ENCODE measurements at places on chromosomes 1 and 21.

- DNase-seq, result no peak
Observed at GRCh38 chr21:33286600-33287456, 20.7 kb downstream of the IL10RB start.

GRCh38 chr1:19187852-19188251 is 22.2 kb downstream of the UBR4 start:
- no peak for DNase-seq

DNA sequence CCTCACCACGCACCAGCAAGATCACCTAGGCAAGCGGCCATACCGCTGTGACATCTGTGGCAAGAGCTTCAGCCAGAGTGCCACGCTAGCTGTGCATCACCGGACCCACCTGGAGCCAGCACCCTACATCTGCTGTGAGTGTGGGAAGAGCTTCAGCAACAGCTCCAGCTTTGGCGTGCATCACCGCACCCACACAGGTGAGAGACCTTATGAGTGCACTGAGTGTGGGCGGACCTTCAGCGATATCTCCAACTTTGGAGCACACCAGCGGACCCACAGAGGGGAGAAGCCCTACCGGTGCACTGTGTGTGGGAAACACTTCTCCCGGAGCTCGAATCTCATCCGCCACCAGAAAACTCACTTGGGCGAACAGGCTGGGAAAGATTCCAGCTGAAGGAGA is 5.0 kb downstream of the ZNF691 start:
- DNase-seq, result no peak

DNA sequence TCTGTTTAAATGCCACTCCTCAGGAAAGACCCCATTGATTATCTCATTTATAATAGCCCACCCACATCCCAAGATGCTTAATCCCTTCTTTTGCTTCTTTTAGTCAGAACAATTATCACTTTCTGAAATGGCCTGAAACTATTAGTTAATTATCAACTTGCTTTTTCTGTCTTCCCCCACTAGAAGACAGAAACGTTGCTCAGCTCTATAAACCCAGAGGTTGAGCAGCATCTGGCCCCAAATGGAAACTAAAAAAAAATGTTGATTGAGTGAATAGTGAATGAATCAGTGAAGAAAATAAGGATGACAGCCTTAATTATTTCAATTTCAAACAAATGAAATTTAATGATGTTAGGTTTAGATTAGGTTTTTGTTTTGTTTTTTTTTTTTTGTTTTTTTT is 38.2 kb upstream of the PIGC start:
- DNase-seq, result no peak

GRCh38 chr1:78869136-78869535 is 137.4 kb downstream of the ADGRL4 start:
- no peak for DNase-seq

DNA sequence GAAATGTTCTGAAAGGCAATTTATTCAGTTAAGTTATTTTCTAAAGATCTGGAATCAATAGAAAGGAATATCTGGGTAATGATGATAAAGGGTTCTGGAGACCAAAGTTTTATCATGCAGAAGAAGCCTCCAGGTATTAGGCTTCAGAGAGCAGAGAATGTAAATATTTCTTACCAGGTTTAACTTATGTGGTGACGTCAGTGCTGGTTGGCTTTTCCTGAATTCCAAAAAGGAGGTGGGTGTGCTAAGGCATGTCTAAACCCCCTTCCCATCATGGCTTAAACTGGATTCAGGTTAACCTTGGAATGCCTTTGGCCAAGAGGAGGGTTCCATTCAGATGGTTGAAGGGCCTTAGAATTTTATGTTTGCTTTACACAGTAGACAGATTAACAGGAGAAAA is 829.9 kb downstream of the NCAM2 start:
- no peak for DNase-seq

- no peak for DNase-seq
Observed at GRCh38 chr1:108533351-108534083, 26.4 kb upstream of the EEIG2 start.

- DNase-seq, result no peak
Observed at GRCh38 chr1:14263671-14264070, 334.8 kb upstream of the KAZN start.

DNA sequence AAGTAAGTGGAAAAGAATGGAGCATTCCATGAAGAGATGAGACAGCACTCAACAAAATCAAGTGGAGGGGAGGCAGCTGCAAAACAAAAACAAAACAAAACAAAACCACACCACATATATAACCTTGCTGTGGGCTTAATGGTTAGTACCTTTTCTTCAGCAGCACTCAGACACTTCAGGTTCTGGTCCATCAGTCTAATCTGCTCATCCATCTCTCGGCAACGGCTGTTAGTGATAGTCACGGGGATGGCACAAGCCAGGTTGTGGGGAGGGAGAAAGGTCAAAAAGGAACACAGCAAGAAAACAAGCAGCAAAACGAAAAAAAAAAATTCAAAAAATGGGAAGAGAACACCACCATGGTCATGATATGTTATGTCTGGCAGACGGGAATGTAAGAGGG is 17.0 kb upstream of the NUP210L start:
- DNase-seq, result no peak

DNA sequence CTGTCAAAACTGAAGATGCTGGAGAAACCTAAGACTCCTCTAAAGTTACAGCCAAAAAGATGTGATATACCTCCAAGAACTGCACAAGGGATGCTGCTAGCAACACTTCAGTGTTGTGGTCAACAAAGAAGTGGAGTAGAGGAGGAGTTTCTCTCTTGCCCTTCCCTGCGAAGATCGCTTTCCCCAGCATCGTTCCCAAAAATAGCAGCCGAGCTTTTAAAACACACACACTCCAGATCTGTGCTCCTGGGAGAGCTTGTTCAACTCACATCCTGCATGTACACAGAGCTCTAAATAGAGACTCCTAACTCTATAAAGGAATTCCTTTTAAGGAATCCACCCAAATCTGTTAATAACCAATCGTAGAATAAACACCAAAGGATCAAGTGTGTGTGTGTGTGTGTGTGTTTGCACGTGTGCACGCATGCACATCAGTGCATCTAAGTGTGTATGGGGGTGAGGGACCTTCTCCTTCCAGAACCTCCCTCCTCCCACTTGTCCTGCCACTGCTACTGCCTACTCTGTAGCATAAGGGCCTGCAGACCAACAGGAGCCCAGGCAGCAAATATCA is 58.5 kb downstream of the PSMG1 start:
- no peak for DNase-seq

DNA sequence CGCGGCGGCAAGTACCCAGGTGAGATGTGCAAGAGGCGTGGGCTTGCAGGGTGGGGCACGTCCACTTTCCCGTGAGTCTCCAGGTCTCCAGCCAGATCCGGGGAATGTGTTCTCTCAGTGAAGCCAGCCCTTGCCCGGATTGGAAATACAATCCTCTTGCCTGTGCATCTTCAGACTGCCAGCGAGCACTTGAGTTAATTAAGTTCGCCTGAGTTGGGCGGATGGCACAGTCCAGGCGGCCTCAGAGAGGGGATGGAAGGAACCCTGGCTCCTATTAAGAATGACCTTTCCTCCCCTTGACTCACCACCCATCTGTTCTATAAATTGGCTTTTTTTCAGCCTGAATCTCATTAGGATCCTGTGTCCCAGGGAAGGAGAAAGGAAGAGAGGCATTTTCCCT is 33.3 kb upstream of the CNTN2 start:
- DNase-seq, result no peak

DNA sequence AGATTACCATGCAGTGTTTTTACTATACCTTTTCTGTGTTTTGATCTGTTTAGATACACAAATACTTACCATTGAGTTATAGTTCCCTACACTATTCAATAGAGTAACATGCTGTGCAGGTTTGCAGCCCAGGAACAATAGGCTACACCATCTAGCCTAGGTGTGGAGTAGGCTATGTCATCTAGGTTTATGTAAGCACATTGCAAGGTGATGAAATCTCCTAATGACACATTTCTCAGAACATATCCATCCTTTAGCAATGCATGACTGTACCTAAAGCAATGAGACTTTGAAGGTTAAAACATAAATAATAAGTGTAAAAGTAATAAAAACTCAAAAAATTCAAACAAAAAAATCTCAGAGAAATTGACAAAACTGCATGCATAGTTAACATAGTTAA is 358.6 kb downstream of the USH2A start:
- no peak for DNase-seq

GRCh38 chr1:160071289-160071688 is 1.3 kb upstream of the KCNJ10 start:
- DNase-seq, result no peak

GRCh38 chr1:115543247-115543646 is 98.5 kb upstream of the VANGL1 start:
- DNase-seq, result no peak

- no peak for DNase-seq
Observed at GRCh38 chr1:184705271-184705670, 49.4 kb downstream of the EDEM3 start.

- no peak for DNase-seq
Observed at GRCh38 chr1:201653233-201653632, 114.3 kb downstream of the NAV1 start.

- no peak for DNase-seq
Observed at GRCh38 chr1:39919545-39919944, 17.8 kb upstream of the MYCL start.

GRCh38 chr1:179586107-179586823 is 5.4 kb upstream of the TDRD5 start:
- no peak for DNase-seq

DNA sequence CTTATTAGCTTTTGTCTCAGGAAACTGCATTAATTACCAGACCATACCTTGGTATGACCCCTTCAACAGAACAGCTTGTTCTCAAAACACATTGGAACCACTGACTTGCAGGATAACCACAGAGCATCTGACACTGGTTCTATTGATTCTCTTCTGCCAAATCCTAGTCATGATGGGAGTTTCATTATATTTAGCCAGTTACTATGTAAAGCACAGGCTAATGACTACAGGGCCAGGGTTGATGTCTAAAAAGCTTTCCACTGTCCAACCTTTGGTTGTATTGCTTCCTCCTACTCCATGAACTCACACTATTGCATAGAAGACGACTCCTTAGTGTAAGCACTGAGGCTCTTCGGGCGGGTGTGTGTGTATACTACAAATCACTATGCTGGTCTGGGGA is 3.8 kb downstream of the STMN1 start:
- DNase-seq, result no peak

- DNase-seq, result no peak
Observed at GRCh38 chr1:200372095-200372884, 37.5 kb downstream of the ZNF281 start.

GRCh38 chr1:42168763-42169162 is 4.2 kb upstream of the GUCA2A start:
- no peak for DNase-seq

- no peak for DNase-seq
Observed at GRCh38 chr1:184101571-184101970, 50.0 kb downstream of the TSEN15 start.

- DNase-seq, result no peak
Observed at GRCh38 chr21:28444111-28444510, 548.6 kb downstream of the LTN1 start.

DNA sequence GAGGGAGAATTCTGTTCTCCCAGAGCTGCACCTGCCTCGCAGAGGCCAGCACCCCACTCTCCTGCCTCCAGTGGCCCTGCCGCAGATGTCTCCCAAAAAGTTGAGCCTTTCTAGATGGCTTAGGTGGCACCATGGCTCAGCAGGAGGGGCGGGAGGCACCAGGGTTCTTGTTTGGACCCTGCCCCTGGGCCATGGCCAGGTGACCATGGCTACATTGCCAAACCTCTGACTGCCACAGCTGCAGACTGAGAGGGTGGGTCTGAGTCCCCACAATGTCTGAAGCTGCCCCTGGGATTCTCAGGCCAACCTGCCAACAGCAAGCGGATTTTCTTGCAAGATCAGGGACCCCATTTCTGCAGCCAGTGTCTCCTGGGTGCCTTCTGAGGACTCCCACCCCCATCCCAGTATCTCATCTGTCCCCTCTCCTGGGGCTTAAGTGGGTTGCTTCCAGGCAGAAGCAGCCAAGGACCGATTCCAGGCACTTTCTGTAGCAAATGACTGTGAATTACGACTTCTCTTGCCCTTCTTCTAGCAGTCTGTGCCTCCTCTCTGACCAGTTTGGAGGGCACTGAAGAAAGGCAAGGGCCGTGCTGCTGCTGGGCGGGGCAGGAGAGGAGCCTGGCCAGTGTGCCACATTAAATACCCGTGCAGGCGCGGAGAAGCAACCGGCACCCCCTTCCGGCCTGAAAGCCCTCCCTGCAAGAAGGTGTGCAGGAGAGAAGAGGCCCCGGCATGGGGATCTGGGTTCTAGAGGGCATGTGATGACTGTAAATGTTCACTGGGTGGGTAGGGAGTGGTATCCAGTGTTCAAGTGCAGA is 22.5 kb downstream of the SESN2 start:
- DNase-seq, result no peak

DNA sequence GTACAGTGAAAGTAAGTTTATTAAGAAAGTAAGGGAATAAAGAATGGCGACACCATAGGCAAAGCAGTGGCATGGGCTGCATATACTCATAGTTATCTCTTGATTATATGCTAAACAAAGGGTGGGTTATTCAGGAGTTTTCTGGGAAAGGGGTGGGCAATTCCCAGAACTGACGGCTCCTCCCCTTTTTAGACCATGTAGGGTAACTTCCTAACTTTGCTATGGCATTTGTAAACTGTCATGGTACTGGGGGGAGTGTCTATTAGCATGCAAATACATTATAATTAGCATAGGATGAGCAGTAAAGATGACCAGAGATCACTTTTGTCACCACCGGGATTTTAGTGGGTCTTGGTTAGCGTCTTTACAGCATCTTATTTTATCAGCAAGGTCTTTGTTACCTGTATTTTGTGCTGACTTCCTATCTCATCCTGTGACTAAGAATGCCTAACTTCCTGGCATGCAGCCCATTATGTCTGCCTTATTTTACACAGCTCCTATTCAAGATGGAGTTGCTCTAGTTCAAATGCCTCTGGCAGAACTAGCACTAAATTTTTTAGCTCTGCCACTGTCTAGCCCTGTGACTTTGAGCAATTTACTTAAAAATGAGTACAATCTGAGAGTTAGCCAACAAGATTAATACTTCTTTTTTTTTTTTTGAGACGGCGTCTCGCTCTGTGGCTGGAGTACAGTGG is 110.3 kb upstream of the PALMD start:
- DNase-seq, result no peak

DNA sequence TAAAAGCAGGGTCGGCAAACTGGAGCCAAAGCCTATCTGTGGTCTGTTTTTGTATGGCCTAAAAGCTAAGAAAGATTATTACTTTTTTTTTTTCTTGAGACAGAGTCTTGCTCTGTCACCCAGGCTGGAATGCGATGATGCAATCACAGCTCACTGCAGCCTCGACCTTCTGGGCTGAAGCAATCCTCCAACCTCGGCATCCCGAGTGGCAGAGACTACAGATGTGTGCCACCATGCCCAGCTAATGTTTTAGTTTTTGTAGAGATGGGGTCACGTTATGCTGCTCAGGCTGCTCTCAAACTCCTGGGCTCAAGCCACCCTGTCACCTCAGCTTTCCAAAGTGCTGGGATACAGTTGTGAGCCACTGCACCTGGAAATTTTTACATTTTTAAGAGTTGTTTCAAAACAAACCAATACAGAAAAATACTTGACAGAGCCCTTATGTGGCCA is 6.5 kb upstream of the GLRX2 start:
- peak; percentile 84 for DNase-seq

GRCh38 chr1:162030759-162031280 is 7.2 kb upstream of the OLFML2B start:
- DNase-seq, result no peak
